ENCODE measurements at places on chromosomes 16 and 17.

GRCh38 chr16:14186007-14186794, 115.1 kb downstream of the MRTFB start:
- DNase-seq: no peak

- no peak for DNase-seq
Measured at GRCh38 chr16:75378616-75379015, 54.7 kb downstream of the CFDP1 start.

GRCh38 chr17:77490361-77491183, 349.8 kb downstream of the SEC14L1 start:
- DNase-seq: peak; percentile 0

GRCh38 chr16:1443403-1443973, 868 bp downstream of the CCDC154 start:
- no peak for DNase-seq

- DNase-seq: no peak
Measured at GRCh38 chr17:37662353-37662752, 19.1 kb upstream of the DDX52 start.

DNA sequence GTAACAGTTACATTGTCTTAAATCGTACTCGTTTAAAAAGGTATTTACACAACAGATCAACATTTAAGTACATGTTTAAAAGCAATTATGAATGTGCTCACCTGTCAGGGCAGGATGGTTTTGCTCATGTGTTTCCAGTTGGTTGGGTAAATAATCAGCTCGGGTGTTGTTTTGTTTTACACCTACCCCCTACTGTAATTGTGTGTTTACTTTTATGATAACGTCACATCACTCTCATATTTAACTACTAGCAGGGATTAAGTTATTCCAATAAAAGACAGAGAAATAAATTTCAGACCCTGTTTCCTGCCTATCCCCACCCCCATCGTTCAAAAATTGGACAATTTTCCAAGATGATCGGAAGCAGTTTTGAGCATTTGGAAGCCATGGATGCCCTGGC, 390.2 kb downstream of the SEC14L1 start:
- no peak for DNase-seq

- no peak for DNase-seq
Measured at GRCh38 chr17:76686538-76687297, 24.0 kb downstream of the MXRA7 start.

DNA sequence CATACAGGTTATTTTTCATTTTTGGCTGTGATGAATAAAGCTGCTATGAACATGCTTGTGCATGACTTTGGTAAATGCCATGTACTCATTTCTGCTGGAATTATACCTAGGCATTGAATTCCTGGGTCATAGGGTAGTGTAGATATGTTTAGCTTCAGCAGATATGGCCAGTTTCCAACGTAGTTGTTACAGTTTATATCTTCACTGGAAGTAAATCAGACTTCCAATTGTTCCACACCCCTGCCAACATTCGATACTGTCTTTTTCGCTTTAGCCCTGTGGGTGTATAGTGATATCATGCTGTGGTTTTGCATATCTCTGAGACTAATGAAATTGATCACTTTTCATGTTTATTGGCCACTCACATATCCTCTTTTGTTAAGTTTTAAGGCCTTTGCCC, 50.4 kb downstream of the ARHGAP27 start:
- DNase-seq: no peak

- peak; percentile 7 for DNase-seq
Measured at GRCh38 chr16:71441348-71442050, 355 bp downstream of the TLE7 start.

DNA sequence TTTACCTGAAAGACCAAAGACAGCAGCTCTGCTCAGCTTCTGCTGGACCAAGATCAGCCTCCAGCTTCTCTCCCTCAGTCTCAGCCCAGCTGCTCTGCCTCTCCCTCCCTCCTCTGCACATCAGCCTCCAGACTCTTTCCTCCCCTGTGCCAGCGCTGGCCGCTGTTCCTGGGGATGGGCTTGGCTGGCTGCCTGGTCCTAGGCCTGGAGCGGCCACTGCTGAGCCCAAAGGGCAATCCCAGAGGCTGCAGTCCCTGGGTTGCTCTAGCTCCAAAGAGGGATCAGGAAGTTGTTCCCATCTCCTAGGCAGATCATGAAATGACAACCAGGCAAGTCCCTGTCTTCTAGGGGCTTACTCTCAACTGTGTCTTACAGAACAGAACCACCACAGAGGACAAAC, 31.3 kb downstream of the DCUN1D3 start:
- no peak for DNase-seq

DNA sequence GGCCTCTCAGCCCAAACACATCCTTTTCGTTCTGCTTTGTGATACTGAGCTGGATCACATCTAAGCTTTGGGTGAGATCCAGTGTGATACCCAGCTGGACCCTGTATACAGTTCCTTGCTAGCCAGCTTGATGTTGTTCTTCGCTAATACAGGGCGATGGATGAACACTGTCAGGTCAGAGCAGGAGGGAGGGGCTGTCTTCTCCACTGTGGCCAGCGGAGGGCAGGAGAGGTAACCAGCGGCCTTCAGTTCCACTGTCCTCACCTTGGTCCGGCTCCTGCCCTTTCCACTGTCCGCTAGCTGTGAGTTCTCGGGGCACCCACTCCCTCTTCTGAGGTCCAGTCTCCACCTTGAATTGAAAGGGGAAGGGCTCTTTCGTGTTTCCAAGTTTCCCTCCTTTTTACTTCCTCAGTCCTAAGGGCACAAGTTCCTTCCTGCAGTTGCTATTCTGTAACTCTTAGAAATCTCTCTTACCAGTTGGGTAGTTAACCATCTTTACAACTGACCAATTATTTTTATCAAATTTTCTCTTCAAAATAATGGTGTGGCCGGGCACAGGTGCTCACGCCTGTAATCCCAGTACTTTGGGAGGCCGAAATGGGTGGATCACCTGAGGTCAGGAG, 3.0 kb upstream of the ZNF213 start:
- DNase-seq: peak; percentile 46

GRCh38 chr16:55257966-55258613, 65.9 kb upstream of the IRX6 start:
- no peak for DNase-seq

GRCh38 chr17:56785405-56785804, 48.3 kb downstream of the C17orf67 start:
- no peak for DNase-seq

DNA sequence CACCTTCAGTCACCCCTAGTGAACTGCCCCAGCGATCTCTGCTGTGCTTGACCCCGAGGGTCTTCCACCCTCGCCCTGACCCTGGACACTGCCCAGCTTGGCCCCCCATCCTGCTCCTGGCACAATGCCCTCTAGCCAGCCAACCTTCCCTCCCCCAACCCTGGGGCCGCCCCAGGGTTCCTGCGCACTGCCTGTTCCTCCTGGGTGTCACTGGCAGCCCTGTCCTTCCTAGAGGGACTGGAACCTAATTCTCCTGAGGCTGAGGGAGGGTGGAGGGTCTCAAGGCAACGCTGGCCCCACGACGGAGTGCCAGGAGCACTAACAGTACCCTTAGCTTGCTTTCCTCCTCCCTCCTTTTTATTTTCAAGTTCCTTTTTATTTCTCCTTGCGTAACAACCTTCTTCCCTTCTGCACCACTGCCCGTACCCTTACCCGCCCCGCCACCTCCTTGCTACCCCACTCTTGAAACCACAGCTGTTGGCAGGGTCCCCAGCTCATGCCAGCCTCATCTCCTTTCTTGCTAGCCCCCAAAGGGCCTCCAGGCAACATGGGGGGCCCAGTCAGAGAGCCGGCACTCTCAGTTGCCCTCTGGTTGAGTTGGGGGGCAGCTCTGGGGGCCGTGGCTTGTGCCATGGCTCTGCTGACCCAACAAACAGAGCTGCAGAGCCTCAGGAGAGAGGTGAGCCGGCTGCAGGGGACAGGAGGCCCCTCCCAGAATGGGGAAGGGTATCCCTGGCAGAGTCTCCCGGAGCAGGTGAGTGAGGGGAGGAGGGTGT, at the start of gene TNFSF13:
Gene TNFSF13, plus strand, starts transcription at position 207 of the 776 bp plus-strand sequence. Its CDS starts 290 bp downstream, at position 497.
- no peak for DNase-seq

GRCh38 chr17:15029469-15029868, 235.7 kb downstream of the PMP22 start:
- DNase-seq: no peak

- DNase-seq: no peak
Measured at GRCh38 chr16:7086822-7087616, 245.6 kb upstream of the RBFOX1 start.

- DNase-seq: no peak
Measured at GRCh38 chr16:87838643-87839541, 30.4 kb downstream of the SLC7A5 start.

DNA sequence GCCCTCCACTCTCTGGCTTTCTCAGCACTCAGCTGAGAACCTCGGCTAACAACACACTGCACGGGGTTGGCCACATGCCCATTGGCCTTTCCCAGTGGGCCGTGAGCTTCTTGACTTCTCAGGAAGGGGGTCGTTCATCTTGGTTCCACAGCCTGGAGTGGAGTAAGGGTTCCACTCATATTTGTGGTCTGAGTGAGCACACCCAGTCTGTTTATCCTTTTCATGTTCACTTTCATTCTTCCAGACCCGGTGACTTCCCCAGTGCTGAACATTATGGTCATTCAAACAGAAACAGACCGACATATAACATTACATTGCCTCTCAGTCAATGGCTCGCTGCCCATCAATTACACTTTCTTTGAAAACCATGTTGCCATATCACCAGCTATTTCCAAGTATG, 8.2 kb downstream of the MILR1 start:
- DNase-seq: no peak

- peak; percentile 40 for DNase-seq
Measured at GRCh38 chr17:67441052-67441895, 64.2 kb downstream of the PITPNC1 start.

DNA sequence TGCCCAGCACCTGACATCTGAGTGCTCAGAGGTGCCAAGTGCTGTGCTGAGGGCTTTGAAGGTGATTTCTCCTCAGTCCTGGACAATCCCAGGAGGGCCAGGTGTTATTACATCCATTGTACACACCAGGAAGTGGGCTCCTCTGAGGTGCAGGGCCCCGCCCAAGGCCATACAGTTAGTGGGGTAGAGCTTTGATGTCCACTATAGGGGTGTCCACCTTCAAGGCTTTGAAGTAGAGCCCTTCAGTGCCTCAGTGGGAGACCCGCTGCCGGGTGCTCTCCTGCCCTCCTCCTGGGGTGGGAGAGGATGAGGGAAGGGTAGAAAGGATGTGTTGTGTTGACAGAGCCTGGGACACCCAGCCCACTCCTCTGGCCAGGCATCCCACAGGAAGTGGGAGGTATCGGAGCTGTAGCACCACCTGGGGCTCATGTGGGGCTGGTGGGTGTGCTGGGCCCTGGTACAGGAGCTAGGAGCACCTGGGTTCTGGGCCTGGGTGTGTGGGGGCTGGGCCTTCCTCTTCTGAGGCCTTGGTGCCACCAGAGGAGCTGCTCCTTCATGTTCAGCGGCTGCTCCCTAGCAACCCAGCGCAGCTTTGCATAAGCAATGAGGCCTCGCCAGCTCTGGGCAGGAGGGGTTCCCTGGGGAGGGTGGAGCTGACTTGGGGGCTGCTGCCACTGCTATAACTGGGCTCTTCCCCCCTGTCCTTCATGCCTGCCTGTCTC, 7.4 kb downstream of the LASP1 start:
- no peak for DNase-seq

DNA sequence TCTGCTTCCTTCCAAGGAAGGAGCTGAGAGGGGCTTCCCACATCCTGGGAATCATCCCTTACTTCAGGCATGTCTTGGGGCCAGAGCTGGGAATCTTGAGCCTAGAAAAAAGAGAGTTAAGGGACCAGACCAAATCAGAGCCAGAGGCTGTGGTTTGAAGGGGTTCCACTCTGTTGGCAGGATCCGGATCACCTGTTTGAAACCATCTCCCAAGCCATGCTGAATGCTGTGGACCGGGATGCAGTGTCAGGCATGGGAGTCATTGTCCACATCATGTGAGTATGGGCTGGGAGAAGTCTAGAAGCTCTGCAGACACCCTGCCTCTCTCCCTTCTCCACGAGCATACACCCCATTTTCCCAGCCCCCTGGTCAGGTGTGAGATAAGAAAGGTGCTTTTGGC, 9.7 kb downstream of the PSMB3 start:
- no peak for DNase-seq

GRCh38 chr16:13463619-13464018, 456.3 kb upstream of the ERCC4 start:
- no peak for DNase-seq

DNA sequence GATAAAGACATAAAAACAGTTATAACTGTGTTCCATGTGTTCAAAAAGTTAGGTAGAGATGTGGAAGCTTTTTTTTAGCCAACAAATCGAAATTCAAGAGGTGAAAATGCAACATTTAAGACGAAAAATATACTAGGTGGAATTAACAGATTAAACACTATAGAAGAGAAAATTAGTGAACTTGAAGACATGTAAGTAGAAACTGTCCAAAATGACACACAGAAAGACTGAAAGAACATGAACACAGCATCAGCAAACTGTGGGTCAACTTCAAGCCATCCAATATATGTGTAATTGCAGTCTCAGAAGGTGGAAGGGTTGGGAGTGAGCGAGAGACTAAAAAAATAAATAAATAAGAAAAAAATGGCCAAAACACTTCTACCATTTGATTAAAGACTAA, 9.3 kb downstream of the FAM83G start:
- DNase-seq: no peak

DNA sequence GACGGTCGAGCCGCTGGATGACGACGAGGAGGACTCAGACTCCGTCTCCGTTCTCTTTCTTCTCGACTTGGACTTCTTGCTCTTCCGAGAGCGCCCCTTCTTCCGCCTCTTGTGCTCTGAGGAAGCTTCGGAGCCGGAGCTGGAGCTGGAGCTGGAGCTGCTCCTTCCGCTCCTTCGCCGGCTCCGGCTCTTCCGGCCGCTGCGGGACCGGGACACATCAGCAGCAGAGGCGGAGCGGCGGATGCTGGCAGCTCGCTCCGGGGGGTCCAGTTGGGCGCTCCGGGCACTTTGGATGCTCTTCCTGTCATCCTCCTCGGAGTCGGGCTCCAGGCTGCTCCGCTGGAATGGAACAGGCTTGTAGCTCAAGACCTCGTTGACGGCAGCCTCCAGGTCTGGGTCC, 36.9 kb downstream of the PIPOX start:
- no peak for DNase-seq

DNA sequence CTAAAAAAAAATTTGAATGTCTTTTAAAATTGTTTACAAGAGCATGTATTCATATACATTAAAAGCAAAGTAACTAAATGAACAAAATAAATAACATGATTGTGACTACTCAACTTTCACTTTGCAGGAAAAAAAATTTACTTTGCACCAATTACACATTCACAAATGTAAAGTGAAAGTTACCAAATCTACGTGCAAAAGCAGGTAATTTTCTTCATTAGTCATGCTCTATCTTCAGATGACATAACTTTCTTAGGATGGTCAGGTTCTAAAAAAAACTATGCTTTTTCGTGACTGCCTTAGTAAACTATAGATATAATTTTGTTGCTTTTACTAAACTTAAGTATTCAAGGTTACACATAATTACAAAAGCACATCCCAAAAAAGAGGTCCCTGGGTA, 17.0 kb upstream of the ABCA10 start:
- no peak for DNase-seq

GRCh38 chr17:72671016-72671415, 421.5 kb downstream of the SLC39A11 start:
- no peak for DNase-seq

Data from stimulated activated CD4-positive, alpha-beta T cell treated with anti-CD3 and anti-CD28 coated beads, Interleukin-4, amount 100 ng/mL, for 4 hours (primary cell).